ENCODE measurements at places on chromosomes 5 and 9.

DNA sequence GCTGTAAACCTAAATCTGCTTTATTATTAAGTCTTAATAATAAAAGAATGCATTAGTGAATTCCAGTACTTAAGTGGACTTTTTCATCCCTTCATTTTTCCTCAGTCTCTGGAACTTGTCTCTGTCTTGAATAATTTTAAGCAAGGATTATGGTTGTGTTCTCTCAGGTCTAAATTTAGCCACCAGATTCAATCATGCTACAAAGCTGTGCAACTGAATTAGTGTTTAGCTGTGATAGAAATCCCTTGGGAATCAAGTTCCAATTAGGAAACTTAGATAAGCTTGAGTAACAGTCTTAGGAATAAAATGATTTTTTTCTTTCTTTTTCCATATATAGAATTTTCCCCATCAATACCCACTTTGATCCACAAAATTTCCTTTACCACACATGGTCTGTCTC is 104.3 kb downstream of the PLPPR1 start:
- no peak for DNase-seq

GRCh38 chr5:159198063-159199036 is 11.0 kb downstream of the RNF145 start:
- no peak for DNase-seq

DNA sequence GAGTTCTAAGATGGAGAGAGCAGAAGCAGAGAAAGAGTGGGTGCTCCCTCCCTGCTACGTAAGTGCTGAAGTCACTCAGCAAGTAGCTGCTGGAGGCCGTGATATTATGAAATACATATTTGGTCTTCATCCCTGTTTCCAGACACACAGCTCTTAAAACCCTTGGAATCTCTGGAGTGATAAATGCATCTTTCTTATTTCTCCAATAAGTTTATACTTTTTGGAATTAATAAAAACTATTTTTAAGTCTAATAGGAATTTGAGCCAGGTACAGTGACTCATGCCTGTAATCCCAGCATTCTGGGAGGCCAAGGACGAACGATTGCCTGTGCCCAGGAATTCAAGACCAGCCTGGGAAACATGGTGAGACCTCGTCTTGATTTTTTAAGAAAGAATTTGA is 60.6 kb downstream of the AUH start:
- no peak for DNase-seq

GRCh38 chr5:150589862-150590601 is 50.4 kb upstream of the SYNPO start:
- DNase-seq: no peak

- no peak for DNase-seq
Observed at GRCh38 chr9:33942471-33943083, 106.1 kb downstream of the UBAP2 start.

DNA sequence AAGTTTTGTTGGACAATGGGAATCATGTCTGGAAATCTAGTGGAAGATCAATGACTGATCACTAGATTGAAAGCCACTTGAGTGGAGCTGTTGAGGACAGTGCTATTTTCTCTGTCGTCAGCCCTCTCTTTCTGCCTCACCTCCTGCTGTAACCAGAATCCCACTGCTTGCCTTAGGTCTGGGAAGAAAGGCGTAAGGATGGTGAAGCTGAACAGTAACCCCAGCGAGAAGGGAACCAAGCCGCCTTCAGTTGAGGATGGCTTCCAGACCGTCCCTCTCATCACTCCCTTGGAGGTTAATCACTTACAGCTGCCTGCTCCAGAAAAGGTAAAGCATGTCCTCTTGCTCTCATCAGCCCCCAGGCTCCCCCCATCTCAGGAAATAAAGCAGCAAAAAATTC is 1.1 kb downstream of the NSG2 start:
- DNase-seq: no peak

DNA sequence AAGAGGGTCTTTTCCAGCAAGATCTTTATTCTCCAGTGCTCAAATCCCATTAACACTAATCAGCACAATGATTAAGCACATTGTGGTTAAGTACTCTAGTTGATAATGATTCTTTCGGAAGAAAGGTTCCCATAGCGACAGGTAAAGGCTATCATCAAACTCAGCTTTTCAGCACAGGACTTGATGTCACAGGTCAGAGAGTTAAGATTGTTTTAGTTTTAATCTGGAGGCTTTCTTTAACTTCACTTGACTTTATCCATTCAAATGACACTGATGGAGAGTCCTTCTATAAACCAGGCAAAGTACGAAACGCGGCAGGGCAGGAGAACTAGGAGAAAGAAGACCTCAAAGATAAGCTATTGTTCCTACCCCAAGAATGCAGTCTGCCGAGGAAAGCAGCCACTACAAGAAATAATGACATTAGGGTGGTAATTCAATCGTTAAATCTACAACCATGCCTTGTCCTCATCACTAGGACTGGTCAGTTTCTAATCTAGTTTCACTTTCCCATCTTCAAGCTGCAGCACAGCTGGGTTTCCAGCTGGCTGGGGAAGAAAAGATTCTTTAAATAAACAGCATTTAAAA is 4.6 kb downstream of the NRG2 start:
- DNase-seq: no peak

DNA sequence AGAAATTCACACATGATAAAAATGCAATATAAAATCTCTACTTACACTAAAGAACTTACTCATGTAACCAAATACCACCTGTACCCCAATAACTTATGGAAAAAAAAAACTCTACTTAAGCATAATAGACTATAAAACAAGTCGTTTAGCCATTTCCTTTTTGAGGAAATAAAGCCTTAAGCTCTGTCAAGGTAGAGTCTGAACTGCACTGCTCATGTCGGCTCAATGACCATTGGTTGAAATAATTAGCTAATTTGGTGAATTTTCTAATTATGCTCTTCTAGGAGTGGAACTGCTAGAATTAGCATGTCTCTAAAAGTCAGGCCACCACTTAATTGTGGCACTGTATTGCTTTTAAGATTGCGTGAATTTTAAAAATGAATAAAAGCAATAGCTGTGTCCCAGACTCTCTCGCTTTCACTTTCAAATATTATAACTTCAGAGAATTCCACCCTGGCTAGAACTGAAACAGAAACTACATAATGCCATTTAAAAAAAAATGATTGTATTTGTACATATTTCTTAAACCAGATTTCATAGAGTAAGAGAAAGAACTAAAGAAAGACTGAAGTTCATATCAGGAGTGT is 113.0 kb upstream of the PCA3 start:
- no peak for DNase-seq

GRCh38 chr5:96562614-96563013 is 99.6 kb upstream of the CAST start:
- DNase-seq: no peak

- DNase-seq: no peak
Observed at GRCh38 chr9:103025796-103026195, 30.7 kb downstream of the CYLC2 start.

DNA sequence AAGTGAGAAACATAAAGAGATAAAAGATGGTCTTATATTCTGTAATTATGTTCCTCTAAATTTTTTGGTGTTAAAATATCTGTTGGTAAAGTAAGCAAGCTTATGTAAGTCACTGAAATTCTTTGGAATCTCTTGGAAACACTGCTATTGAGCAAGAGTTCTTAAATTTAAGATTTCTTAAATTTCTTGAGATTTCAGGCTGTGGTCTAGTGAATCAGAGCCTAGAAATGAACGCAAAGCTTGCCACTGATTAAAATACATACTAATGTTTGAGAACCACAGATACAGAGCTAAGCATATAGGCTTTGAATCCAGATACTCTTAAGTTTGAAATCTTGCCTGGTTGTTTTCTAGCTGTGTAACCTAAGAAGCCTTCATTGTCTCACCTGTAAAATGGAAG is 133.4 kb downstream of the TRPM3 start:
- no peak for DNase-seq

GRCh38 chr9:7778851-7779600 is 20.6 kb downstream of the DMAC1 start:
- no peak for DNase-seq

All from stimulated activated CD4-positive, alpha-beta T cell treated with anti-CD3 and anti-CD28 coated beads, Interleukin-1b, Interleukin-23, amount 100 ng/mL, for 4 hours (primary cell).